ENCODE measurements at places on chromosomes 3 and 15. TPM values are rescaled to one million over a fixed set of nuclear protein-coding genes. Genes with fewer than 3 reads are reported as not detected.

GRCh38 chr3:151351219-151351618, 21.9 kb upstream of the P2RY13 start:
- H3K27me3 ChIP-seq = no peaks in the 10 kb centered on the region
- H3K27ac ChIP-seq = peak overlapping the region; percentile 92
- no peak for DNase-seq
- peaks cover 13% of the 10 kb centered on the region for H3K4me1 ChIP-seq
- H3K36me3 ChIP-seq = no peaks in the 10 kb centered on the region
- H3K4me3 ChIP-seq = no peak overlapping the region

PLA2G4B gene
- total RNA-seq = 5.8 TPM

PLA2G4E gene
- not detected for total RNA-seq

GRCh38 chr3:18732474-18732873, 307.3 kb upstream of the SATB1 start:
- H3K4me3 ChIP-seq = no peak overlapping the region
- no peak for DNase-seq
- H3K27ac ChIP-seq = no peak overlapping the region
- peaks cover 3% of the 10 kb centered on the region for H3K4me1 ChIP-seq

ZCWPW2 gene
- 0.34 TPM for total RNA-seq

DNA sequence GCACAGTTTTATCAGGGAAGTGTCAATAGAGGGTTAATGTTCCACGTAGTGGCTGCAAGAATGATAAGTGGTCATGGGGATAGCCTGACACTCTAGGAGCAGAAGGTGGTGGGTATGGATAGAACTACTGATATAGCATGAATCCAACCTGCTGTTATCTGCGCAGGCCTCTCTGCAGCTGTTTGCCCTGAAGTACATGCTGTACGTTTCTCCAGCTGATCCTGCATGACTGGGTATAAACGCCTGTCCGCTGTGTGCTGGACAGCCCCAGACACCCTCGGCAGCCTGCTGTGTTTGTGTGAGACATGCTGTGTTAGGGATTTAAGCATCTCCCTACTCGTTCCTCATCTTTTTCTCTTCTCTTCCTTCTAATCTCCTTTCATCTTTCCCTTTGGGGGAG, 87.1 kb downstream of the LPP start:
- H3K36me3 ChIP-seq = no peaks in the 10 kb centered on the region
- no peak overlapping the region for H3K27ac ChIP-seq
- no peak overlapping the region for H3K4me3 ChIP-seq
- peaks cover 96% of the 10 kb centered on the region for H3K4me1 ChIP-seq

ARHGAP31 gene
- total RNA-seq = 24.4 TPM

SPRED1 gene
- total RNA-seq = 15.1 TPM

- DNase-seq = no peak
- no peaks in the 10 kb centered on the region for H3K27me3 ChIP-seq
- H3K27ac ChIP-seq = no peak overlapping the region
Observed at GRCh38 chr3:146130881-146131371, 30.1 kb downstream of the PLOD2 start.

- DNase-seq = peak; percentile 77
- H3K4me3 ChIP-seq = peak within 1 kb of the TSS; percentile 39
- no peaks in the 10 kb centered on the region for H3K27me3 ChIP-seq
Observed at GRCh38 chr3:51706788-51707731, at the start of gene GRM2. TSS of gene GRM2 (plus strand) at chr3:51707068. CDS start at chr3:51708984, 1,916 bp downstream.

GRCh38 chr3:53040351-53040820, 5.5 kb downstream of the SFMBT1 start:
- peaks cover 33% of the 10 kb centered on the region for H3K4me1 ChIP-seq
- no peak overlapping the region for H3K27ac ChIP-seq
- H3K4me3 ChIP-seq = no peak overlapping the region
- DNase-seq = no peak

NEK10 gene
- total RNA-seq = 1.7 TPM

DNA sequence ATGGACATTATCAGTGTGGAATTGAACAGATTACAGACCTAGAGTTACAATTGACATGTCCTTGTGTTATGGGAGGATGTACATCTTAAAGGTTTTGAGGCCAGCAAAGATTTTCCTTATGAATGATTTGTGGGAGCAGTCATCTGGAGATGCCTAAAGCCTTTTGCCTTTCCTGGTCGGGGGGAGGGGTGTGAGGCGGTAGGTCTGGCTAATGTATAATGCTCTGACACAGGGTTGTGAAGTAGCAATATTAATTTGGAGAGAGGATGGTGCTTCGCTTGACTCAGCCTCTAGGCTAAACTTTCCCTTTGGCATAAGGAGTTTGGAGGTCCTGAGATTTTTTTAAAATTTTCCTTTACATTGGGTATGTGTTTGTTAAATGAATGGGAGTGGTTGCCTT, 23.3 kb downstream of the FBXO22 start:
- H3K36me3 ChIP-seq = no peaks in the 10 kb centered on the region
- no peak for DNase-seq
- H3K4me1 ChIP-seq = peaks cover 7% of the 10 kb centered on the region

ACP3 gene
- total RNA-seq = 3.4 TPM

DNA sequence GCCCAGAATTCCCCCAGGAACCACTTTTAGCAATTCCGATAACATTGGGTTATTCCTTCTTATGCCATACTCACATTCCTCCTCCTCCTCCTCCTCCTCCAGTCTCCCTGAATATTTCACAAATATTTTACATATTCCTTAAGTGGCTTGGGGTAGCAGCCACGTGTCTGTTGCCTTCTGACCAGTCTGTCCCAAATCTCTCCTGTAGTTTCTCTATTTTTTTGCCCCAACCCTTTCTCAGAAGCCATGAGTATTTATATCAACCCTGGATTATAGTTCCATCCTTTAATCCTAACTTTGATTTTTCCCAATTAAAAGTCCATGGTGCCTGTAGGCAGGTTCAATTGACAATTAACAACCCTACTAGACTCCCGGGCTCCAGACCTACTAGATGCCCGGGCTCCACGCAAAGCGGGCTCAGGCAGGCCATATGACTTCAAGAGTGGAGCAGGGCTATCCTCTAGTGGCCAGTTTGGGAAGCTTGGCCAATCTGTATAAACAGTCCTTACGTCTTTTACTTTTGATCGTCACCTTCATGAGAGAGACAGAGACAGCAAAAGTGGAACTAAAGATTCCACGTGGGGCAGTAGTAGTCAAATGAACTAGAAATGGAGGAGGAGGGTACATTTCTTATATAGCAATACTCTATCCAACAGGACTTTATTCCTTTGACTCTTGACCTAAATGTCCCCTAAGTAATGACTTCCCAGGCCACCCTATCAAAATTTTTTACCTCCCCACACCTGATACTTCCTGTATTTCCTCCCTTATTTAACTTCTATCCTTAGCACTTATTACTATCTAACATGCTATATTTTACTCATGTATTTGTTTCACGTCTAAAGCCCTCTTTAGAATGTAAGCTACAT, 69.7 kb downstream of the USF3 start:
- H3K4me3 ChIP-seq = no peak overlapping the region
- H3K27ac ChIP-seq = peak overlapping the region; percentile 75
- no peaks in the 10 kb centered on the region for H3K27me3 ChIP-seq
- peaks cover 29% of the 10 kb centered on the region for H3K4me1 ChIP-seq

GRCh38 chr15:78291698-78292097, 7.7 kb downstream of the SKIC8 start:
- no peaks in the 10 kb centered on the region for H3K27me3 ChIP-seq
- no peak overlapping the region for H3K27ac ChIP-seq
- no peak overlapping the region for H3K4me3 ChIP-seq
- H3K4me1 ChIP-seq = peaks cover 2% of the 10 kb centered on the region
- H3K36me3 ChIP-seq = no peaks in the 10 kb centered on the region
- DNase-seq = no peak

Measured in spleen (tissue), 13 donors.